ENCODE measurements at places on chromosomes 1 and 21. TPM values are rescaled to one million over a fixed set of nuclear protein-coding genes. Genes with fewer than 3 reads are reported as not detected.

- DNase-seq = no peak
These were observed 4.4 kb downstream of the MIER1 start for GRCh38 chr1:66929146-66929688.

GRCh38 chr1:41673378-41673777 lies 188.9 kb upstream of the EDN2 start:
- DNase-seq = no peak

- DNase-seq = no peak
These were observed 32.2 kb downstream of the SIPA1L2 start for GRCh38 chr1:232597721-232598120.

- no peak for DNase-seq
These were observed 137.2 kb downstream of the KCTD3 start for GRCh38 chr1:215704089-215704860.

The ST6GALNAC5 gene
- total RNA-seq = 60.7 TPM
